T-helper 17 cell (primary cell): ENCODE measurements at places on chromosomes 1 and 21.

DNA sequence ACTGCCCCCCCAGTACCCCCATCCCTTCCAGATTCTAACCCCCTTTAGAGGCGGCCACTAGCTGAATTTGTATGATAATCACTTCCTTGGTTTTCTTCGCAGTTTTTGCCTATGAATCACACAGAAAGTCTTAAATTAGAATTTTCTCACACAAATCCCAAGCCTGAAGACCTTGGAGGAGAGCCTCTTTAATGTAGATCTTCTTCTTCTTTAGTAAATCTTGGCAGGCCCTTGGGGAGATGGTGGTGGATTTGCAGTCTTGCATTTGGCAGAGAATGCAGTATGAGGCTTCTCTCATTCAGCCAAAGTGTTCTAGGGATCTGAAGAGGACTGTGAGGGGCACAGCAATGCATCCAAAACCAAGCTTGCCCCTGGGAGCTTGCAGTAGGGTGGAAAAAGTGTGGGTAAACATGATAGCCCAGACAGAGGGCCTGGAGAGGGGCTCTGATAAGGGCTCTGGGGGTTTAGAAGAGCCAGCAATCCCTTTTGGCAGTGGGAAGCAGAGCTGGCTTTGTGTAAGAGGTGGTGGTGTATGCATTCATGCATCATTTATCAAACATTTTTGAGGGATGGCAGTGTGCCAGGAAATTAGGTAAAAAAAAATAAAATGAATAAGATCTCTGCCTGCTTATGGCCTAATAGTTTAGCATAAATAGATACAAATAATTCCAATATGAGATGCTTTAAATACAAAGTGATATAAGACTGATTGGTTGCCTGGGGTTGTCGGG, 7.7 kb upstream of the CDC42 start:
- DNase-seq: no peak

DNA sequence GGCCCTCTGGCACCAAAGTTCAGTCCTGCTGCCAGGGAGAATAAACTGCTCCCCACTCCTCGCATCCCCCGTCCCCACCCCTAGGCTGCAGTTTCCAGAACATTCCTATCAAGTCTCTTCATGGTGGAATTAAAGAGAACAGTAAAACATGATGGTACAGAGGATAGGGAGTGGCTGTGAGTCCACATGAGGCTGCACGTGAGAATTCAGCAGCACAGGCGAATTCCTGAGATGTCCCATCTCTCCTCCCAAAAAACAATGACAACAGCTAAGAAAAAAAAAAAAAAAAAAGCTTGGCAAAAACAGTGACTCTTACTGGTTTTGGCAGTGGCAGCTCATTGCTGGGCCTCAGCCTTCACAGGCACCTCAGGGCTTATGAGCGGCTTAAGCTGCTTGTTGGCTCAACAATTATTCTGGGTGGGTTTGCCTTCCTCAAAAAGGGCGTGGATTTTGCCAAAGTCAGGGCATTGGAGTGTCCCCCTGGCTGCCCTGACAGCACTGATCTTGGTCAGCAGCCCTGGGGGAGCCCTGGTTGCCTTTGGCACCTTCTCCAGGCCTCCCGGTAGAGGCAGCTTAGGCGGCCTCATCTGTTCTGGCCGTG, 5.7 kb upstream of the IFFO2 start:
- DNase-seq: no peak

GRCh38 chr1:204673909-204674649, 11.5 kb downstream of the LRRN2 start:
- no peak for DNase-seq

- no peak for DNase-seq
Measured at GRCh38 chr1:229420765-229421164, 13.1 kb downstream of the ACTA1 start.

DNA sequence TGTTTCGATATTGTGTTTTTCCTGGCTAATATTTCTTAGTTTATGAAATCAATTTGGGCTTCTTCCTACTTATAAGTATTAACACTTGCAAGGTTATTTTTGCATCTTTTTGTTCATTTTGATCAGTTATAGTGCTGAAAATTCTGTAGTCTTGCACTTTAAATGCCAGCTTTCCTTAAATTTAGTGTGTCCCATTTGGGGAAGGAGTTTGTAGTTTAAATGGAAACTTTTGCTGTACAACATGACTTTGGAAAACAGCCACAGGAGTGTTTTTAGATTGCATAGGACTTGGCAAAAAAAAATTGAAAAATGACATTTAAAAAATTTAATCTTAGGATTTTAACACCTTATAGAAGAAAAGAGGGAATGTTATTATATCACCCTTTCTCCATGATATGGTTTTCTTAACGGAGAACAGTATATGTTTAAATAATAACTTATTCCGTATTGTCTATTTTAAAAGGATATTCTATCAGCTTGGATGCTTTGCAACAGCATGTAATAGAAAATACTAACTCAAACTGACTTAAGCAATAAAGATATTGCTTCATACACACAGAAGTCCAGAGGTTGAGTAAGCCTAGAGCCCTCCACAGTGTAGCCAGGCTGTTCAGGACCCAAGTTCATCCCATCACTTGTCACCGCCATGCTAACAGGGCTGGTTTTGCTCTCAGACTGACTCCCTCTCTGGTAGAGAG, 53.8 kb downstream of the LYPLAL1 start:
- DNase-seq: no peak

DNA sequence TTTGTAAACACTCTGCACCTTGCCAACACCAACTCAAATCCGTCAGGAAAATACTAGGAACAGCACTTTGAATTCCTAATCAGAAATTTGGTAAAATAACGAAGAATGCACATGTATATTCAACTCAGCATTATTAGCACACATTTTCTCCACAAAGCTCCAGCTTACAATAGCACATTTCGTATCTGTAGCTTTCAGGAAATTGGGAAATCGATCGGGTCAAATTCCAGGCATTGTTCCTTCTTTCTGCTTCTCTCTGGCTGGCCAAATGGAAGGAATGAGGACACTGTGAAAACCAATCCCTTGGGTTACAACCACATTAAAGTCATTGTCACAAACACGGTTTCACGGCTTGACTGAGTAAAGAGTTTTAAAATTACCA, 58.6 kb downstream of the NPHP4 start:
- no peak for DNase-seq

GRCh38 chr21:45818276-45818903, 163.2 kb upstream of the COL6A1 start:
- DNase-seq: no peak

DNA sequence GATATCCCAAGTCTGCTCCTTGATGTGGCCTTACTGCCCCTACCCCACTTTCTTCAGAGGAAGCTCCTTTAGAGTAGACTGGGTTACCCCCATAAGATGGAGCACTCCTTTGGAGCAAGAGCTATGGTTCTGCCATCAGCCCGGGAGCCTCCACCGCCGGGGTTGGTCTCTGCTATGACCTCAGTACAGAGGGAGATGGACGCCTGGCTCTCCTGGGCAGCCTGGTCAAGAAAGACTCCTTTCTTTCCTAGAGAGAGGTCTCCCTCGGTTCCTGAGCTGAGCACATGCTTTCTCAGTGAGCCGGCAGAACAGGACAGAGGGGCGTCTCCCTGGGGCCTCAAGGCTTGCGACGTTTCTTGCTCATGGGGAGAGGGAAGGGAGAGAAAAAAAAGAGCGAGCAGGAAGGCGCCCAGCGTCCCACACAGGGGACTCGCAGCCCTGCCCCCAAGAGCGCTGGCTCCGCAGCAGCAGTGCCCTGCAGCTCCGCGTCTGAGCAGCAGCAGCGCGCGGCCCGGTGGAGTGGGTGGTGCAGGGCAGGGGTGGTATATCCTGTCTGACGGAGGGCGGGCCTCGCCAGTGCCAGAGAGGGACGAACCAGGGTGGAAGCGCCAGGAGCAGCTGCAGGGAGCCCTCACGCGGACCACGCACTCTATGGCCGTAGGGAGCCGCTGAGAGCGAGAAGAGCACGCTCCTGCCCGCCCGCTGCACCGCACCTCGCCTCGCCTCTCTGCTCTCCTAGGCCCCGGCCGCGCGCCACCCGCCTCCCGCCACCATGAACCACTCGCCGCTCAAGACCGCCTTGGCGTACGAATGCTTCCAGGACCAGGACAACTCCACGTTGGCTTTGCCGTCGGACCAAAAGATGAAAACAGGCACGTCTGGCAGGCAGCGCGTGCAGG, at the start of gene PKP1:
Gene PKP1, plus strand, starts transcription at position 576 of the 899 bp plus-strand sequence. Its CDS starts 197 bp downstream, at position 773.
- DNase-seq: no peak

GRCh38 chr1:97726386-97726785, 194.4 kb downstream of the DPYD start:
- no peak for DNase-seq

- no peak for DNase-seq
Measured at GRCh38 chr1:227086636-227087035, 146.5 kb downstream of the COQ8A start.

DNA sequence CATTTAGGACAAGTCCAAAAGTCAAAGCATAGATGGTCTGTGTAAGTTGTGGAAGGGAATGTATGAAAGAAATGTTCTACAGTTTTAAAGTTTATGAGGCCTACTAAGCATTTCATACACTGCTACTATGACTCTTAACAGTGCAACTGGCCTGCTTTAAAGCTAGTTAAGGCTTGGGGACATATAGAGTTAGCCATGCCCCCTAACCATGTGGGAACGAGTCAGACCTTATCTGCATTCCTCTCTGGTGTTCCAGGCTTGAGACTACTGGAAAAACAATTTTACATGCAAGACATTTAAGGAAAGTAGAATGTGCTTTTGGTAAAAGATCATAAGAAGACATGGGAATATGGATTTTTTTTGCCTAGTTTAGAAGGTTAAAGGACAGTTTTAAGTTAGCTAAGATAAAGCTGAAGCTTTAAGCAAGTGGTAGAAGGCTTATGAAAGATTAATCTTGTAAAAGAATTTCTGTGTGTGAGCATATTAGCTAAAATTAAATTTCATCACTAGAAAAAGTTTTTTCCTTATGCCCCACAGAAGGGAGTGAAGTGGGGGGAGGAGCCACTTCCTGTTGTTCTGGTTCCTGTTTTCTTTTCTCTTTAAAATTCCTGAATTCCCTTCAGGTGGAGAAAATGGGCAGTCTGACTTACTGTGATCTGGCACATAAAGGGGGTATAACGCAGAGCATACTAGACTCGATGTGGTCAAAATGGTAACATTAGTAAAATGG, 8.9 kb upstream of the CD48 start:
- no peak for DNase-seq

GRCh38 chr1:14815175-14815877, 216.8 kb downstream of the KAZN start:
- DNase-seq: no peak

- no peak for DNase-seq
Measured at GRCh38 chr1:160196143-160196542, 5.8 kb downstream of the CASQ1 start.

GRCh38 chr1:74502858-74503257, 9.6 kb downstream of the LRRC53 start:
- no peak for DNase-seq

GRCh38 chr1:229108598-229109201, 162.2 kb upstream of the RAB4A start:
- DNase-seq: no peak

DNA sequence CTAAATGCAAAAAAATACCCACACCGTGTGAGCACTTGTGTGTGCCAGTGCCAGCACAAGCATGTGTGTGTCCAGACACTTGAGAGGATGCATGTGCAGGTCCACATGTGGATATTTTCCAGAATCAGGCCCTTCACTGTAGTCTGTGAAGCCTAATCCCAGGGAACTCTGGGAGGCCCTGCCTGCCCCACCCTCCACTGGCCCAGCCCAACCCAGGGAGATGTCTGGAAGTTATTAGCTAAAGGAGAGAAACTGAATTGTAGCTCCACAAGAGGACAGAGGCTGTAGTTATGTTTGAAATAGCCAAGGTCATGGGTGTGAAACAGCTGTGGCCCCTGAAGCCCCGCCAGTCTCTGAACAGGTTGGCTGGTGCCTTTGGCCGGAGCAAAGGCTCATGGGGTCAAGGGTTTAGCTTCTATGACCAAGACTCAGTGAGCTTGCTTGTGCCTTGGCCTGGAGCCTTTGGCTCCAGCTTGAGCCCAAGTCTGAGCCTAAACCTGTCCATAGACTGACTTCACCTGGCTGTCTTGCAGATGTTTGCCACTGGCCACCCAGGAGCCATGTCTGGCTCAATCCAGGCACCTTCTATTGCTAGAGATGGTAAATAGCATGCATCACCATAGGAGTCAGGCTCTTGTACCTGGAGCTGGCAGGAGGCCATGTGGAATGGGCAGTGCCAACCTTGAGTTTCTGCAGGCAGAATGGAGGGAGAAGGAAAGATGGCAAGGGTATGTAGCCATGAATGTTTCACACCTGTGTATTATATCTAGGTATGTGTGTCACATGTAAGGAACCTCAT, 69.9 kb downstream of the TMEM53 start:
- no peak for DNase-seq

- DNase-seq: no peak
Measured at GRCh38 chr21:41374867-41375533, 13.2 kb downstream of the MX2 start.

DNA sequence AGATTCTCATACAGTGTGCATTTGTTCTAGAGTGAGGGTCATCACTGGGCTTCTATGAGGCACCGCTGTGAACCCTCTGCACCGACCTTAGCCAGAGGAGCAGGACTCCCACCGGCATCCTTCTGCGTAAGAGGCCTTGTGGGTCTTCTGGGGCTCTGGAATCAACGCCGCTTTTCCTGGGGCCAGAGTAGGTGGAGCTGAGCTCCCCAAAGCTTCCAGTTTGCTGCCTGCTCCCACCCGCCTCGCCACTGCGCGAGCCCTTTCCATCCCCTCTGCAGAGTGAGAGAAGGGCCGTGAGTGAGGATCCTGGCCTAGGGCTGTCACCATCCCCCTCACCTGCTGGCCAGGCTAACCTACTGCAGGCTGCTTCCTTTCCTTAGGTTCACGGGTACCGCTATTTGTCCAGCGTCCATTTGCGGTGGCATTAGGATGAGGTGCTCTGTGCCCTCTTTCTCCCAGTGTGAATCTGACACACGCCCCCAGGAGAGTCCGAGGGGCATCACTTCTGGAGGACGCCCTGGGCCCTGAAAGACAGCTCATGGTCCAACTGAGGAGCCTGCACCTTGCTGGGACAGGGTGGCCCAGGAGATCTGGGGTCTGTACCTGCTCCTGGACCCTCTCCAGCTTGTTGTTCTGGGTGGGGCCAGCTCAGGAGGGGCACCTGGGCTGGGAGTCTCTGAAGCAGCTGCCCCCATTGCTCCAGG, 36.2 kb downstream of the UMODL1 start:
- DNase-seq: no peak
